ENCODE measurements at places on chromosomes 5 and 9.
A peak's percentile ranks its signal among the peaks of the same experiment; 100 is the strongest.

- no peak for DNase-seq
These were observed 76.7 kb downstream of the PLCXD3 start for GRCh38 chr5:41433552-41434181.

- no peak for DNase-seq
These were observed 33.4 kb upstream of the NCS1 start for GRCh38 chr9:130138791-130139190.

- DNase-seq: no peak
These were observed 106.5 kb upstream of the LRRTM2 start for GRCh38 chr5:138981586-138981985.

GRCh38 chr5:133753856-133754255, 141.5 kb upstream of the FSTL4 start:
- DNase-seq: no peak

DNA sequence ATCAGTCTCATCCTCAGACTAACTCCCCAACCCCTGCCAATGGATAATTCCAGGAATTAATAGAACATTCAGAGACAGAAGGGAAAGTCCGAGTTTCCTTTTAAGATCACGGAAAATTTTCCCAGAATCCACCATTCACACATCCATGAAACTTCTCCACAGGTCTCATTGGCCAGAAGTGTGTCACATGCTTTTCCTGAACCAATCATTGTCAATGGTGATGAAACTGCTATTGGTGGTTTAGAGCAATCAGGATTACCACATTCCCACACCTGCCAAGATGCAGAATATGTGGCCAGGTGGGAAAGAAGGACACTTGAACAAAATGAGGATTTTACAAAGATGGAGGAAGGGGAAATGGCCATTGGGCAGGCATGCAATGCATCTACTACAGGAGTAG, 29.3 kb upstream of the SNX2 start:
- DNase-seq: no peak

GRCh38 chr5:151067632-151068432, 13.0 kb downstream of the TNIP1 start:
- no peak for DNase-seq

- DNase-seq: peak; percentile 73
These were observed 25.7 kb downstream of the ZMAT2 start for GRCh38 chr5:140725799-140726471.

DNA sequence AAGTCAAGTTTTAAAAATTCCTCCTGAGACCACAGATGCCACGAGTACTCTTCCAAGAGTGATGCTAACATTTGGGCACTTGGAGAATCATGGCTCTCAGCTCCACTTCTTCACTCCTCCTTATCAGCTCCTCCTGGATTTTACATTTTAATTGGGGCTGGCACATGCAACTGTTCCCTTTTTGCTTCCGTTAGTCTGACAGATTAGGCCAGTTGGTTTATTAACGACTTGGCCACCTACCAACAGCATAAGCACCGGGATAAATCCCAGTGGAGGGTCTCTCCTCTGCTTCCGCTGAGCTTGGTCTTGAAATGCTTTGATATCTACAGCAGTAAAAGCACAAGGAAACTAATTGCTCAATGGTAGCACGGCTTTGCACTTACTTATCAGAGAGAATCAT, 134.6 kb upstream of the RASEF start:
- DNase-seq: no peak

GRCh38 chr5:77499441-77499840, 7.3 kb upstream of the WDR41 start:
- no peak for DNase-seq

- DNase-seq: no peak
These were observed 135.0 kb downstream of the NMUR2 start for GRCh38 chr5:152270096-152270495.

All from stimulated activated CD4-positive, alpha-beta T cell treated with anti-CD3 and anti-CD28 coated beads, Interleukin-12 subunit alpha, Interleukin-12 subunit beta, amount 100 ng/mL, for 4 hours (primary cell).